ENCODE measurements at places on chromosomes 16 and 17. TPM values are rescaled to one million over a fixed set of nuclear protein-coding genes. Genes with fewer than 3 reads are reported as not detected.

Gene RNF135
- 11.4 TPM for total RNA-seq

Gene CD79B
- total RNA-seq: 0.27 TPM

Gene ZNF764
- 3.8 TPM for total RNA-seq

Gene FA2H
- not detected for total RNA-seq

Gene KRT40
- not detected for total RNA-seq

DNA sequence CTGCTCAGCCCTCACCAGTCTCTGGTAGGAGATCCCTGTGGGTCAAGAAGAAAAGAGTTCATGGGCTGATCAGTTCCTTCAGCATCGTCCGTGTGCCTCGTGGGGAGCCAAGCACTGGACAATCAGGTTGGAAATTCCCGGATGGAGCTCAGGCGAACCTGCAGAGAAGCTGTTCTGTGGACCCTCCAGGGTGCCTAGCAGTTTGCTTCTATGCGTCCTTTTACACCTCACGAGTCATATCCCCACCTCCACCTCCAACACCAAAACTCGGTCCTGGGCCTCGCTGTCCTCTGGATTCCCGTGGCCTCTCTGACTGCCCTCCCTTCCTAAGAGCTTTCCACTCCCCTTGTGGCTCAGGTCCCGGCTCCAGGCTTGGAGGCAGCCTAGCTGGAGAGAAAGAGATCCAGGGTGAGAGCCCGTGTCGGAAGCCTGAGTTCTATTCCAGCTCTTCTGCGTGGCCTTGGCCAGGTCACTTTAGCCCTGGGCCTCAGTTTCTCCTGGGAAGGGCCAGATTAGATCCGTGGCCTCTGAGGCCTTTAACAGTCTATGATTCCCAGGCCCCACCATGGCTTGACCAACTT lies 26.2 kb upstream of the PIK3R6 start:
- no peak for DNase-seq

DNA sequence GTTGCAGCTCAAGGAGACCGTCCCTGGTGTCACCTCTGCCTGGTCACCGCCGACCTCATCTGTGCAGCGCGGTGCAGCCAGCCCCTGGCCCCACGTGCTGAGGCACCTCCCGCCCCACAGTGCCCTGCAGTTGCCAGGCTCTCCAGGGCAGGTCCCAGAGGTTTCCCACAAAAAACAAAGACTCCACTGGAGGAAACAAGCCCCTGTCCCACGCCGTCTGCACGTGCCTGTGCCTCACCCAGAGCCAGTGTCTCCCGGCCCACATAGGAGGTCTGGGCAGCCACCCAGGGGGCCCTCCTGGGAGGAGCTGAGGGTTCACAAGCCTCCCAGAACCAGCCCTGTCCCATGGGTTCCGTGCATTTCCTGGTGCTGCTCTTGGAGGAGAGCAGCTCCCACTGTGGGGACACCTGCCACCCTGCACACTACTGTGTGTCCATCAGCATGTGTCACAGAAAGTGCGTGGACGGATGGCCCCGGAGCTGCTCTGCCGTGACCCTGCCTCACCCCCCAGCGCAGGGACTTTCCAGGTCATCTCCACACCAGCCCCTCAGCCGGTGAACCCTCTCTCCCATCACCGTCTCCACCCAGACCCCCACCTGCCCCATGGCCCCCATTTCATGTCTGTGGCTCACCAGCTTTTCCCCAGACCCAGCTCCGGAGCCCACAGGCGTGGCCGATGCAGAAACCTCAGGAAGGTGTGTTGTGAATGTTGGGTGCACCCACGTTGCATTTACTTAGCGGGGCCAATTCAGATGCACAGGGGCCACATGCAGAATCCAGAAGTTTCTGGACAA lies 17.0 kb upstream of the CDH15 start:
- no peak for DNase-seq

DNA sequence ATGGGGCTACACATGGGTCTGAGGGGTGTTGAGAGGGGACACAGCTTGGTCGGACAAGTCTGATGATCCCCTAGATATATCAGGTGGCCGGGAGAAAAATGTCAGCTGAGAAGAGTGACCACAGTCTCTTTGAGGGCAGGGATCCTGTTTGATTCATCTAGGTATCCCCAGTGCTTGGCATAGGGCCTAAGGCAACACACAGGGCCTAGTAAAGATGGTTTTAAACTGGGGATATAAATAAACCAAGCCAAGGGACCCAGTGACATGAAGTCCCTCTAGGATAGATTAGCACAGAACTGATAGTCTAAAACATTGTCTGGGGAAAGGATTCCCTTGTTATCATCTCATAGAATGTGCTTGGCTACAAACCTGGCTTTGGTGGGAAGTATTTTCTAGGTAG lies 1.4 kb downstream of the ERCC4 start:
- peak; percentile 40 for DNase-seq

DNA sequence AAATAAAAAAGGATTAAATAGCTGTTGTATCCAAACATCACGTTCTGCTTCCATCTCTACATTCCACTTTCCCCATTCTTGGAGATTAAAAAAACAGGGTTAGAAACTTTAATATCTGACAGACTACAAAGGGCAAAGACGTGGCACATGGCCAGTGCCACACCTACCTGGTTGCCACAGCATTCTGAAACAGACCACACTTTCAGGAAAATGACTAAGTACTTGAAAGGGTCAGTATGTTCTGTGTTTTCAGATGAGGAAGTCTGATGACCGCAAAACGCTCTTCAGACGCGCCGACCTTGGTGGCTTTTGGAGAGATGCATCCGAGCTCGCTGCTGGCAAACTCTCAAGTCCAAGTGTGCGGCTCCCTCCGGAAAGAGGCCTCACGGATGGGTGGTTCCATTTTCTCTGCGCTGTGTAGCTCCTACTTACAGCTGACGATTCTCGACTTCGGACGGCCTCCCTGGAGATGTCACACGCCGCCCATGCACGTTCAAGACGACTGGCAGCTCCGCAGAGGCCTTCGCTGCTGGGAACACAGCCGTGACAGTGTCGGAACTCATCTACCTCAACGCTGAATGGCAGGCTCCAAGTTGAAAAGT lies 15.5 kb downstream of the MAP1LC3B start:
- peak; percentile 57 for DNase-seq

DNA sequence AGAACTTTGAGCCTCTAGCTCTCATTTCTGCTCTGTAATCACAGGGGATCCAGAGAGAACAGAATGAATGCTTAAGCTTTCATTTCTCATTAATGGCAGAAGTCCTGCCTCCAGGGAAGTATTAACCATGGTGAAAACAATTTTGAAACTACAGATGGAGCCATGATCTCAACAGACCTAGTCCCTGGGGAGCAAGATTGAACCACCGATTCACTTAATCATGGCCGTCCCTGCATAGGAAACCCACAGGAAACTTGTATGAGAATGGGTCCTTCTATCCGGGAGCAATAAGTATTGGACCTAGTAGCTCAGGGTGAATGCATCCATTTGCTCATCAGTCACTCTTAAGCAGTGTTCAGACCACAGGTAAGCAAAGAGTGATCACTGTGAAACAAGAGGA lies 40.2 kb upstream of the CLEC18A start:
- no peak for DNase-seq
